ENCODE measurements at places on chromosomes 3 and 15. TPM values are rescaled to one million over a fixed set of nuclear protein-coding genes. Genes with fewer than 3 reads are reported as not detected.

Gene KBTBD12
- 19.4 TPM for polyA plus RNA-seq

Gene C3orf22
- not detected for polyA plus RNA-seq

Gene RTP1
- not detected for polyA plus RNA-seq

Gene ADAM10
- polyA plus RNA-seq, result 74.5 TPM

Gene PEX5L
- 0.35 TPM for polyA plus RNA-seq

Gene GPR62
- 0.67 TPM for polyA plus RNA-seq

Gene ZNF654
- 9.2 TPM for polyA plus RNA-seq

Gene KCNH8
- 0.04 TPM for polyA plus RNA-seq

Gene TLR9
- 0.28 TPM for polyA plus RNA-seq

Gene RNF7
- 83.4 TPM for polyA plus RNA-seq

Gene PTH1R
- 10.0 TPM for polyA plus RNA-seq

Gene MKRN2OS
- 0.70 TPM for polyA plus RNA-seq

Gene FANCD2OS
- polyA plus RNA-seq, result not detected

Measured in hindlimb muscle (tissue), 1 donor.